ENCODE measurements at places on chromosomes 6 and 20.

DNA sequence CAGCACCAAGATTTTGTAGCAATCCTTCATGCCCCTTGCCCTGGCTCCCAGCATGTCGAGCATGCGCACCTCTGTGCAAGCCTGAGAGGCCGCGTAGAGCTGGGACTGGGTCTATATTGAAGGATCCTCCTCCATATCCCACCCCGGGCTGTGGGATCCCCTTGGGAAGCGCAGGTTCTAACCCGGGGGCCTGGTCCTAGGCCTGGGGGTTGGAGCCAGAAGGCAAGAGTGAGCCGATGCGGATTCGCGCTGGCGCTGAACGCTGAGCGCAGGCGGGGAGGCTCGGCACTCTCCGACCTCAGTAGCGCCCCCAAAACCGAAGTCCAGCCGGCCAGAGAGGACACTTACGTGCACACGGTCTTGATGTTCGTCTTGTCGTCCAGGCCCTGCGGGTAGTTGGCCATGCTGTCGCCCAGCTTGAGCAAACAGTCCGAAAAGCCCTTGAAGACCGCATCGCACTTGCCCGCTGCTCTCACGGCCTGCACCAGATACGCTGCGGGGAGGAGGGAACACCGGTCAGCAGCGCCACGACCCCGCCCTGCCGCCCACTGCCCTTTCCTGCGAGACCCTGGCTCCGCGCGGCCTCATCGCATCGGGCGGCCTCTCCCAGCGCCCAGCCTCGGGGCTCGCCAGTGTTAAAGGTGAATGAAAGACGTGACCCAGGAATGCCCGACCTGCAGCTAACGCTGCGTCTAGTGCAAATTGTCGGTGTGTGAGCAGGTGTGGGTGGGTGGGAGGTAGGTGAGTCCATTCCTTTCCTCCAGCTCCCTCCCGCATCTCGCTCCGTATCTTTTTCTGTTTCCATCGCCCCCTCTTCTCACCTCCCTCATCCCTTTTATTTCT is 4.5 kb downstream of the NRN1 start:
- DNase-seq = peak; percentile 54

GRCh38 chr6:168016176-168016620 is 18.7 kb downstream of the KIF25 start:
- no peak for DNase-seq

DNA sequence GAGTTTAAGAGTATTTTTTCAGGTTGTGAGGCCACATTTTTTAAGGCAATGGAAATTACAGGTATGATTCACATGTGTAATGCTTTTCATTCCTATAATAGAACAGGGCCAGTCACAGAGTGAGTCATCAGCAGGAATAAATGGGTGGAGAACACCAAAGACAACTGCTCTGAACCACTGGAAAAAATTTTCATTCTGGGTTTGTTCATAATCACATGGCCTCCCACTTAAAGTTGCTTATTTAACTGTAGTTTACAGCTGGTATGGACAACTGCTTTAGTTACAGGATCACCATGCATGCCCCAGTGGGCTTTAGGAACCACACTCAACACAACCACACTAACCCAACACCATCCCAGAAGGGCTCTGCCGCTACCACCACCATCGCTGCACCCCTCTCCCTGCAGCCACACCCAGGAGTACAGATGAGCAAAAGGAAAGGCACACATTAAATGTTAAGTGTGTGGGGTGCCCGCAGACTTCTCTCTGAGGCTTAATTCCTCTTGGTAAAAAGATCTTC is 107.0 kb upstream of the DST start:
- no peak for DNase-seq

- peak; percentile 72 for DNase-seq
These were observed 17.4 kb downstream of the HSPA12B start for GRCh38 chr20:3749689-3750531.

DNA sequence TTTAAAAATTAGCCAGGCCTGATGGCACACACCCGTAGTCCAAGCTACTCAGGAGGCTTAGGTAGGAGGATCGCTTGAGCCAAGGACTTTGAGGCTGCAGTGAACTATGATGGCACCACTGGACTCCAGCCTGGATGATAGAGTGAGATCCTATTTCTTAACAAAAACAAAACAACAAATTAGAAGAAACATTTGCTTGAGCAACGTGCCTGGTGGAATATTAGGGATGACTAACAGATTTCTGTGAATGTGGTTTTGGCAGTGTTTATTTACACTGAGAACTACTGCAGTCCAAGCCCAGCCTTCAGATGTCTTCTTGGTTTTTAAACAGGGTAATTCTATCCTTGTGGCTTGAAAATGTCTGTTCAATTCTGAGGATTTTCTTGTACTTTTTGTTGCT is 9.2 kb downstream of the PPP1R3G start:
- no peak for DNase-seq

- no peak for DNase-seq
These were observed 345.3 kb upstream of the ZFP64 start for GRCh38 chr20:52536841-52537400.

GRCh38 chr6:5379647-5380242 is 118.4 kb downstream of the FARS2 start:
- DNase-seq = peak; percentile 65

GRCh38 chr6:38350942-38351341 is 288.8 kb downstream of the BTBD9 start:
- DNase-seq = peak; percentile 74

- DNase-seq = no peak
These were observed 52.9 kb downstream of the NOL4L start for GRCh38 chr20:32532246-32532645.

- no peak for DNase-seq
These were observed 93.8 kb downstream of the SASH1 start for GRCh38 chr6:148436466-148436865.

DNA sequence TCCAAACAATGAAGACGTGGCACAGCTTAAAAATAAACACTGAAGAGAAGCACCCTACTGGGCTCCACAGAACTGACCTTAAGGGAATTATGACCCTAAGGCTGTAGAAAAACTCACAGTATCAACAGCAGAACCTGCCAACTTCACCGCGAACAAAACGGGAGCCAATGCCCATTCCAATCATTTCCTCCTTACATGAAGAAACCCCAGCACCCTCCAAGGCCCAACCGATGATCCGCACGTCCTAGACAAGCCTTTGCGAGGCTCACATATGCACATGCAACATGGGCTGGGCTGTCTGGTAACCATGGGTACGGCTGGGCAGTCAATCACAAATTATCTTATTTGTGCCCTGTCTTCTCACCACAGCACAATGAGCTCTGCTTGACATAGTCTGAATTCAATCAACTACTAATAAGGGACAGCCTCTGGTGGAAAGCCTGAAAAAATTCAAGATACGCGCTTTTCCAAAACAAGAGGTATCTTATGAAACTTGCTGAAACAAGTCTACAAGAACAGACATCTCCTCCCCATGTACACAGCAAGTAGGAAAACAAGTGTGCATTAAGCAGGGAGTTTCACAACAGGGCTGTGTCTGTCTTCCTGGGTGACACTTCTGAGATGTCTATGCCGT is 1.7 kb downstream of the DIDO1 start:
- DNase-seq = no peak

DNA sequence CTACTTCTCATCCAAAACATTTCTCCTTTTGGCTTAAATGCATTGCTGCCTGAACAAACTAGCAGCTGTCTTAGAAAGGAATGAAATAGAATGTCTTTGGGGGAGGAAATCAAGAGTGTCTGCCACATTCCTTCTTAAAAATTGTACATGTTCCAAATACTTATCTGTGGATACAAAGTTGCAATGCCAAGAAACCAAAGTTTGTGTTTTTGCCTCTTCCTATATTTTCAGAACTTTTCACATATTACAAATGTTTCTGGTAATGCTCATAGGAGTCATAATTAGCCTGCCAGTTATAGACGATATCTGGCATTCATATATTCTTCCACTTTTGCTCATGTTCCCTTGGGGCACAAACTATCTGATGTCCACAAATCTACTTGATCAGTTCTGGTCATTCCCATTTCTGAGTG is 165.5 kb upstream of the BMP5 start:
- no peak for DNase-seq

GRCh38 chr20:23096097-23096496 is 10.0 kb upstream of the CD93 start:
- DNase-seq = no peak

- peak; percentile 6 for DNase-seq
These were observed 1405.1 kb upstream of the EYS start for GRCh38 chr6:67112120-67112519.

DNA sequence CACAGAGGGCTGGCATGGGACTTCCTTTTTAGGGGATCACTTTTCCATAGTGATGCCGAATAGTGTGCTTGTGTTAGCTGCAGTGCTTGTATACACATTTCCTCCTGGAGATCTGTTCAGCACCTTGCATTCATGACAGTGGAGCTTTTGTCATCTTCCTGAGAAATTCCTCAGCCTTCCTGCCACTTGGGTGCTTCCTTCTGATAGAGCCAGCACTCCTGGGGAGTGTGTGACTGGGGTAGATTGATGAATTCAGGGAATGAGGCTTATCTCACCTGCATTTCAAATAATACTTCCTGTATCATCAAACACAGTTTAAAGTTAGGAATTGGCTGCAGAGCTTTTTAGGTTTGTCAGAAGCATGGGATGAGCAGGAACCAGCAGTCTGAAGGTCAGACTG is 48.8 kb upstream of the SCGN start:
- peak; percentile 72 for DNase-seq

DNA sequence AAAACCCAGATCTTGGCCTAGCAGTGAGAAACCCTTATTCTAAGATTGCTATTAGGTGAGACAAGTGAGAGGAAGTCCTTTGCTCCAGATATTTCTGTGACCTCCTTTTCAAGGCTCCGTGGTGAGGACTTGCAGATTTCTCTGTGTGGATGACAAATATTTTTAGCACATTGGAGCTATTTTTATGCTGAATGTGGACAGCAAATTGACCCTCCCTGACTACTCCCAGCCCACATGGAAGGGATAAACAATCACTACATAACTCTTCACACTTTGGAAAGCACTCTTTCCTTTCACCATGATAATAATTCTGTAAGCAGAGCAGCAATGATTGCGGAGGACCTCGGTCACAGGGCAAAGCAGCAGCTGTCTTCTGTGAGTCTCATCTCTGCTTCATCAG is 88.0 kb upstream of the ADGRF1 start:
- no peak for DNase-seq

DNA sequence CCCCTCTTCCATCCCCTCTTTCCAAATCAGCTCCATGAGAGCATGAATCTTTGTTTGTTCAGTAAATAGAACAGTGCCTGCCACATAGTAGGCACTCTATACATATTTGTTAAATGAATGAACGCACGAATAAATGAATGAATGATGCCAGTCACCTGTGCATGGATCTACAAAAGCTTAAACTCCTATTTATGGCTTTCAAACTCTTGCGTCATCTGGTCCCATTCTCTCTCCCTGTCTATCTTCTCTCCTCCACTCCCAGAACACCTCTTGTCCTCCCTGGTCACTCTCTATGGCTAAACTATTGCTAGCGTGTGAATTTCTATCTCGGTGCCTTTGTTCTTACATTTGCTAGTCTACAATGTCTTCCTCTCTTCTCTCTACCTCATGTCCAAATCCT is 24.8 kb downstream of the SCGN start:
- no peak for DNase-seq

DNA sequence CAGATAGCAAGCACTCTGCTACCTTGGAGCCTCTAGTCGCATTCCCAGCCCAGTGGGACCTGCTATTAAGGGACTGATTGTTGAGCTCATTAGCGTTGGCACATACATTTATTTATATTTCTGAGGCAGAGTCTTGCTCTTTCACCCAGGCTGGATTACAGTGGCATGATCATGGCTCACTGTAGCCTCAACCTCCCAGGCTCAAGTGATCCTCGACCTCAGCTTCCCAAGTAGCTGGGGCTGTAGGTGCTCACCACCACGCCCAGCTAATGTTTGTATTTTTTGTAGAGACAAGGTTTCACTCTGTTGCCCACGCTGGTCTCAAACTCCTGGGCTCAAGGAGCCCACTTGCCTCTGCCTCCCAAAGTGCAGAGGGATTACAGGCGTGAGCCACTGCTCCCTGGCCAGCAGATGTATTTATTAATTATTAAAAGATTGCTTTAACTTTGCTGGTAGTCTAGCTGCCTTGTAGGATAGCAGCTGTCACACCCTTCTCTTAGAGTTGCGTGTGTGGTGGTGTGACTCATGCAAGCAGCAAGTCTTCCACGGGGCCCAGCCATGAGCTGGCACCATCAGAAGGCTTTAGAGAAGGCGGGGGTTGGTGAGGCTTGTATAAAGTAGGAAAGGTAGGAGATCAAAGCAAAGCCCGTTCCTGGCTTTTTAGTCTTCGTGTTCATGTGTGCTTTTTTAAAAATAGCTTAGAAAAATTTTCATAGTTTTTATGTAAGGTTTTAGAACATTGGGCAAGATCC is 16.5 kb downstream of the ACTR5 start:
- DNase-seq = peak; percentile 50

DNA sequence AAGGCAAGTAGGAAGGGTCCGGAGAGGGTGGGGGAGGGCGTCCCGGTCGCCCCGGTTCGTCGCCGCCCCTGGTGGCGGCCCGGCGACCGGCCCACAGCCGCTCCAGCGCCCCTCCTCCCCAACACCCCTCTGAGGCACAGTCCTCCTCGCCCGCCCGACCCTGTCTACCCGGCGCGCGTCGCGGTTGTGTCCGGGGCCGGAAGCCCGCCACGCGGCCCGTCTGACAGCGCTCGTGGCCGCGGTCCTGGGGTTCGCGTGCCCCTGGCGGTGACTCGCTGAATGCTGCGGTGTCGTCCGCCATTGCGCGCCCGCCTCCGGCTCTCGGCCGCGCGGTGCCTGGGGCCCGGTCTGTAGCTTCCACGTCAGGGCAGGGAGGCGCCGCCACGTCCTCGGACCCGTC is 335.3 kb upstream of the DEFB115 start:
- no peak for DNase-seq

DNA sequence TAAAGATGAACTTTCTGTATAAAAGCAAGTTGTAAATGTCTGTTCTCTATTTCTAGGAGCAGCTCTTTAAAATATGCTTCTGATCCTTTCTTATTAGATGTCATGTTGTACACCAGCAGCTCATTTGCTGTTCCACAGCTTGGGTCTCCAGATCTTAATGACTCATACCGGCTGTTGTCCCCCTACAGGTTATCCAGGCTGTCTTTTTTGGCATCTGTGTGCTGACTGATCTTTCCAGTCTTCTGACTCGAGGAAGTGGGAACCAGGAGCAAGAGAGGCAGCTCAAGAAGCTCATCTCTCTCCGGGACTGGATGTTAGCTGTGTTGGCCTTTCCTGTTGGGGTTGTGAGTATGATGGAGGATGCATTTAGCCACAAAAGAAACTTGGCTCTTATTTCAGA is 76.0 kb downstream of the AIG1 start:
- peak; percentile 49 for DNase-seq
